ENCODE measurements at places on chromosomes 16 and 17.
A peak's percentile ranks its signal among the peaks of the same experiment; 100 is the strongest.

DNA sequence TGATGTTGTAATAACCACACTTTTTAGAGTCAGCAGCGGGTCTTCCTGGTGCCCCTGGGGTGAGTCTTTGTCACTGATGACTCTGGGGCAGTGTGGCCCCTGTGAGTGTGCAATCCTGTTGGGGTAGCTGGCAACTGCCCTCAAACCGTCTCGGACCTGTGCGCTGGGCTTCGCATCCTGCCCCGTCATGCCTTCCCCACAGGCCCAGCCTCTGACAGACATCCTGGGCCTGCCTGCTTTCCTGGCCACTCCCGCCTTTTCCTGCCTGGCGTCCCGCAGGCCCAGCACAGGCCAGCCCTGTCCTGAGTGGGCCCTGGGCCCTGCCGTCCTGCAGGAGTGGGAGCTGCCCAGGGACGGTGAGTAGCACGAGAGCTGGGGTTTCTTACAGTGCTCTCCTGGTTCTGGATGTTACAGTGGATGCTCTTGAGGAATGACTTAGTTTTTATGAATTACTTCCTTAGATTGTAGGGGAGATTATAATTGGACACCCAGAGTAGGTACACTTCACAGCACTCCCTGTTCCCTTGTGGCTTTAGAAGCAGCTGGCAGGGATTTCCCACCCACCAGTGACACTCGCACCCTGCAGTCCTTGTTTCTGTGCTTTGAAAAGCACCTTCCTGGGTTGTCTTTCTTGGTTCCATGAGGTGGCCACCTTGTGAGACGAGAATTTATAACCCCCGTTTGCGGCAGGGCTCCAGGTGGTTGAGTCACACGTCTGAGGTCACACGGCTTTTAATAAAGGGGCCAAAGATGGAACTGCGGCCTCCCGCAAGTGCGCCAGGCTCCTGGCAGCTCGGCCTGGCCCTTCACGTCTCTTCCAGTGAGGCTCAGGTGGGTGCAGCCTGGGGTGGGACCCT is 50.0 kb upstream of the CAPN15 start:
- DNase-seq = no peak

DNA sequence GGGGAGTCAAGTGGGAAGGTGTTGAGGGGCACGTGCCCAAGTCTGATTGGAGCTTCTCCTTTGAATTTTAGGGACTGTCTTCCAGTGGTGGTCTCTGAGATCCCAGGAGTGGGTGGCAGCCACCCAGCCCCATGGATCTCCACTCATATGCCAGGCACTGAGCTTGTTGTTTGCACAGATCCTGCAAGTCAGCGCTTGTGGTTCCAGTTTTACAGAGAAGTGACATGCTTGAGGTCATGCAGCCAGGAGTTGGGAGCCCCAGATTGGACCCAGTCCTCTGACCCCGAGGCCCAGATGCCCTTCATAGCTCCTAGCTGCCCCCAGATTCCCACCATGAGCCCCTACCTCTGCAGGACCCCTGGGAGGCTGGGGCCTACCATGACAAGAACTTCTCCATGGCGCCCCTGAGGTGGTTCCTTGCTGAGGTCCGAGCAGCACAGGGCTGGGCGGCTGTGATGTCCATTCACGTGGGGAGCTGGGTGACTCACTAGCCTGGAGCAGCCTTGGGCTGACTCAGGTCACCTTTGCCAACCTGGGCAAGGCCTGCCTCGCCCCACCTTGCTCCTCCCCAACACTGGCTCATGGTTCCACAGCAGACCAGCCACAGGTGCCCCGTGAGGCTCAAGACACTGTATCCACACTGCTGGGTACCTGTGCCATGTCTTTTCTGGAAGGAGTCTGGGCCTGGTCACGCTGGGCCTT is 47.4 kb downstream of the RAI1 start:
- DNase-seq = no peak

DNA sequence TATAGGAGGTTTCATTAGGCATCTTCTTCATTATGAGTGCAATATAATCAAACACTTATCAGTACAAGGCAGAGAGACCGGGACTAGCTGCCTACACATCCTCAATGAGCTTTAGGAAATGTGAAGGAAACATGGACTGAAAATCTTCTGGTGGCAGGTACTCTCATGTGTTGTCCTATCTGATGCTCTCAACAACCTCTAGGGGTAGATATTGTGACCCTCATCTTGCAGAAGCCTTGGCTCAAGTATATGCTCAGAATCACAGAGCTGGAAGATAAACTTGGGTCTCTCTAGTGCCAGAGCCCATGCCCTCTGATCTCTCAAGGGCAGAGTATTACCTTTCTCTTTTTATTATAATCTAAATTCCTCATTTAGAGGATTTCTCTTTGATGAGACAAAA is 181.6 kb upstream of the C17orf78 start:
- no peak for DNase-seq

GRCh38 chr17:18959845-18960240 is 7.9 kb downstream of the SLC5A10 start:
- no peak for DNase-seq

- no peak for DNase-seq
Measured at GRCh38 chr16:67108931-67109406, 772 bp upstream of the PHAF1 start.

- no peak for DNase-seq
Measured at GRCh38 chr16:11056090-11056992, 112.0 kb downstream of the CLEC16A start.

GRCh38 chr16:56352351-56353053 is 72.8 kb downstream of the AMFR start:
- DNase-seq = no peak

- DNase-seq = peak; percentile 47
Measured at GRCh38 chr16:70430667-70431536, 8.0 kb downstream of the ST3GAL2 start.

DNA sequence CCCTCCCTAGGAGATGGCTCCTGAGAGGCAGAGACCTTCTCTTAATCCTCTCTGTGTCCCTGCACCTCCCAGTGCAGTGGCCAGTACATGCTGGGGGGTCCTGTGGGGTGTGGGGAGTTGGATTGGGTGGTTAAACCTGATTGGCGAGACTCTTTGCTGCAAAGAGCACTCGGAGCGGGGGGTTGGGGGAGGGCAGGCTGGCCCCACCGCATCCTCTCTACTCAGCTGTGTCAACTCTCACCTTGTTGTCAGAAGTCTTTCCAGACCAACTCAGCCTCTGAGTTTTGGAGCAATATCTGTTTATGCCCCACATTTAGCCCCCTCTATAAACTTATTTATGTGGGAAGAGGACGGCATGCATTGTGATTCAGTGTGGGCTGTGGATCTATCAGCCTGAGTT is 40.0 kb downstream of the SMARCE1 start:
- DNase-seq = peak; percentile 44

DNA sequence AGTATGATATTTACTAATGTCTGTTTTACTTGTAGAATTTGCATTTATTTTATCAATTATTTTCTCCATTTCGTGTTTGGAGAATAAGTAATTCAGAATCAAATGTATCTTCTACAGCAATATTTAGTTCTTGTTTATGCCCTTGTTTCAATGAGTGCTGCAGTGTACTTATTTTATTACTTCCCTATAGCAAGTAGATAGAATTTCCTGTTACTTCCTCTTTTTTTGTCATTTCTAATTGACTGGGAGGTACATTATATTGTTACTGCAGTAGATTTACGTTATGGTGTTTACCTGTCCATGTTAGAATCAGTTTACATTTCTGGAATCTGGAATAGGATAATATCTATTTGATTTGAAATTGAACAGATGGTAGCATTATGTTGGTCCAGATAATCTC is 71.2 kb downstream of the OMG start:
- DNase-seq = no peak

DNA sequence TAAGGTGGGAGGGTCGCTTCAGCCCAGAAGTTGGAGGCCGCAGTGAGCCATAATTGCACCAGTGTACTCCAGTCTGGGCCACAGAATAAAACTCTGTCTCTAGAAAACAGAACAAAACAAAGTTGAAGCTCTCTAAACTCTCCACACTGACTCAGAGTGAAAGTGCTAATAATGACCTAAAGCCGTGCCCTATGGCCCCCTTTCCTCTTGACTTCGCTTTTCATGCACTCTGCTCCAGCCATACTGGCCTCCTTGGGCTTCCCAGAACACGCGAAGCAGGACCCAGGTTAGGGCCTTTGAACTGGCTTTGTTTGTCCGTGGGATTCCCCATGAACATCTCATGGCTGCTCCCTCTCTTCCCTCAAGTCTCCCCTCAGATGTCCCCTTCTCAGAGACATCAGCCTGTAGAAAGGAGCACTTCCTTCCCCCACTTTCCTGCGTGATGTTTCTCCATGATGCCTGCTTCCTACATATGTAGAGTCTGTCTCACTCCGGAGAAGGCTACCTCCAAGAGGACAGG is 18.6 kb upstream of the SPN start:
- no peak for DNase-seq

DNA sequence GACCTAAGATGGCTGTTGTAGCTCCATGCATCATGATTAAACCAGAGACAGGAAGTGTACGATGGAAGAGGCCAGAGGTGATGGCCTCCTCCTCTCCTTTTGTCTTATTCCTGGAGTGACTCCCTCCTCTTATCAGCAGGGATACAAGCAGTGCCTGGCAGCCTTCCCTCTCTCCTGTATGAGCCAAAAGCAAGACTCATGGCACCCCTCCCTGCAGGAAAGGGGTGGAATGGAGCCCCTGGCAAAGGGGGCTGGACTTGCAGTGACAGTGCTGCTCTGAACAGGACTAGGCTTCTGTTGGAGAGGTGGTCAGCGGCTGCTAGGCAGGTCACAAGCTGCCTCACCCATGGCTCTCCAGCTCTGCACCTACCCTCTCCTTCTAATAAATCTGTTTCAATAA is 8.4 kb downstream of the TXNL4B start:
- DNase-seq = no peak

- no peak for DNase-seq
Measured at GRCh38 chr16:87926246-87927194, 9.8 kb downstream of the CA5A start.

GRCh38 chr16:89761304-89761922 is 40.1 kb downstream of the ZNF276 start:
- DNase-seq = no peak

DNA sequence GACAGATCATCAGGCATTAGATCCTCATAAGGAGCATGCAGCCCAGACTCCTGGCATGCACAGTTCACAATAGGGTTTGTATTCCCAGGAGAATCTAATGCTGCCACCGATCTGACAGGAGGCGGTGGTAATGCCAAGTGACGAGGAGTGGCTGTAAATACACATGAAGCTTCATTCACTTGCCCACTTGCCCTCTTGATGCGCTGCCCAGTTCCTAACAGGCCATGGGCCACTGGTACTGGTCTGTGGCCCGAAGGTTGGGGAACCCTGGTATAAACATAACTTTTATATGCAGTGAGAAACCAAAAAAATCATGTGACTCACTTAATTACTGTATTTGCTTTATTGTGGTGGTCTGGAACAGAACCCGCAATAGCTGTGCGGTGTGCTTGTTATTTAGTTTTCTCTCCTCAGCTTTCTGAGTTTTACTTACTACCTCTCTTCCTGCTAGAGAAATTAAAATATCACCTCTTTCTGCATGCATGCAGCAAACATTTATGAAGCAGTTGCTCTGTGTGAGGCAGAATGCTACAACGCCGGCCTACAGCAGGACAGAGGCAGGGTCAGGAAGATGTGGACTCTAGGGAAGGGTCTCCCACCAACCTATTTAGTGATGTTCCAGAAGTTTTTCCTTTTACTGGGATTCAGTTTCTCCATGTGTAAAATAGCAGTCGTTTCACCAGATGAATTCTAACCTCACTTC is 151.3 kb downstream of the MAF start:
- no peak for DNase-seq

DNA sequence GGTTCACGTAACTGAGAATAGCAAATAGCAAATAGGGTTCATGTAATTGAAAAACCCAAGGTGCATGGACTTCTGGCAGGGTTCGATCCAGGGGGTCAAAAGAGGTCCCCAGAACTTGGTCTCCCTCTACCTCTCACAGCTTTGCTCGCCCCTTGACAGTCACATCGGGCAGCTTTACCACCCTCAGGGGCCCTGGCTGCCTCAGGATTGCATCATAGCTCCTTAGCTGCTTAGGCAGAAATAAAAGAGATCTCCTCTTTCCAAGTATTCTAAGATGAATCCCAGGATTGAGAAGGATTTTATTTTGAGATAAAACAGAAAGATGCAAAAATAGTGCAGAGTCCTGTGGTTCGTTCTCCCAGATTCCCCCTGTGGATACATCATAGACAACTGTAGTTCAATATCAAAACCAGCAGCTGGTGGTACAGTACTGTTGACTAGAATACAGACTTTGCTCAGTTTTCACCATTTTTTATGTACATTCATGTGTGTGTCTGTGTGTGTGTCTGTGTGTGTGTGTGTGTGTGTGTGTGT is 12.8 kb downstream of the ADGRG3 start:
- no peak for DNase-seq

GRCh38 chr16:83651871-83652270 is 155.9 kb upstream of the HSBP1 start:
- DNase-seq = no peak

DNA sequence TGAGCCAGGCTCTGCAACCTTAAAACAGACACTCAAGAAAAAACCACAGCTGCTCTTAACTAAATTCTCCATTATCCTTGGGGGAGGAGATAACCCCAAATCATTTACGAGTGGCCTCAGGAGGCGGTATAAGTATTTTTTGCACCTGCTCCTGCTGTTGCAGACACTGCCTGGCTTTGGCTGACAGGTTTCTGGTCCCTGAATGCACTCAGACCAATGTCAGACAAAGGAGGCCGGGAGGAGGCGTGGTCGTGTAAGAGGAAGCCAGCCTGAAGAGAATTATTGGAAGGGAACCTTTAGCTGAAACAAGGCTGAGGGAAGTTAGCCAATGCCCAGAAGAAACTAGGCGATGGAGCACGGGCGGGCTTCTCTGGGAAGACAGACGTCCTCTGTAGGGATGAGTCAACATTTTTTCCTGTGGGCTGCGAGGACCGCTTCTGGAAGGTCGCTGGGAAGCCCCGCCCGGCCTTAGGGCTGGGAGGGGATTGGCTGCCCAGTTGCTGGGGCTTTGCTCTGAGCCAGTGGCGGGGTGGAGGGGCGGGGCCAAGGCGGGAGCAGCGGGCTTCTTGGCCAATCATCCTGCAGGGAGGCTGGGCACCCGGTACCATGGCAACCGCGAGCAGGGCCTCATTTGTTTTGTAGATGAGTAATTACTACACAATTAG is 82.3 kb downstream of the CCDC182 start:
- peak; percentile 45 for DNase-seq

GRCh38 chr17:4515501-4515900 is 16.8 kb downstream of the SPNS2 start:
- DNase-seq = no peak

- DNase-seq = no peak
Measured at GRCh38 chr17:72962106-72962505, 130.4 kb downstream of the SLC39A11 start.

DNA sequence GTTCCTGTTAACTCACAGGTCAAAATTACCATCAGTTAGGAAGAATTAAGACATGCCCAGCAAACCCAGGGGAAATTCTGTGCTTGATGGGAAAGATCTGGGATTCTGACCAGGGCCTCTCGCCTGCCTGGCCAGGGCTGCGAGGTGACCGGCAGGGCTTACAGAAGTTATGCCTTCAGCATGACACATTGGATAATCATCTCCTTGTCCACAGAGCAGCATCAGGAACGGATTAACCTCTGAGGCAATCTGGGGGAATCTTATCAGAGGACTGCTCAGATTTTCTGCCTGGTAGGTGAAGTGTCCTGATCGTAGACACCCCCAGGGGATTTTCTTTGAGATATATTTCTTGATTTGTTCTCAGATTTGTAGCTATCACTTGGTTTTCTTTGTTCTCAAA is 172.5 kb downstream of the HS3ST3A1 start:
- no peak for DNase-seq

GRCh38 chr17:60305141-60305540 is 86.8 kb downstream of the USP32 start:
- DNase-seq = peak; percentile 35

GRCh38 chr17:60577147-60577915 is 22.7 kb upstream of the PPM1D start:
- no peak for DNase-seq

- DNase-seq = no peak
Measured at GRCh38 chr17:39566094-39566850, 41.4 kb downstream of the NEUROD2 start.

All from activated CD4-positive, alpha-beta T cell treated with anti-CD3 and anti-CD28 coated beads, Interleukin-2, amount 50 U/mL, for 16 hours (primary cell).